ENCODE measurements at places on chromosomes 7 and 10.

DNA sequence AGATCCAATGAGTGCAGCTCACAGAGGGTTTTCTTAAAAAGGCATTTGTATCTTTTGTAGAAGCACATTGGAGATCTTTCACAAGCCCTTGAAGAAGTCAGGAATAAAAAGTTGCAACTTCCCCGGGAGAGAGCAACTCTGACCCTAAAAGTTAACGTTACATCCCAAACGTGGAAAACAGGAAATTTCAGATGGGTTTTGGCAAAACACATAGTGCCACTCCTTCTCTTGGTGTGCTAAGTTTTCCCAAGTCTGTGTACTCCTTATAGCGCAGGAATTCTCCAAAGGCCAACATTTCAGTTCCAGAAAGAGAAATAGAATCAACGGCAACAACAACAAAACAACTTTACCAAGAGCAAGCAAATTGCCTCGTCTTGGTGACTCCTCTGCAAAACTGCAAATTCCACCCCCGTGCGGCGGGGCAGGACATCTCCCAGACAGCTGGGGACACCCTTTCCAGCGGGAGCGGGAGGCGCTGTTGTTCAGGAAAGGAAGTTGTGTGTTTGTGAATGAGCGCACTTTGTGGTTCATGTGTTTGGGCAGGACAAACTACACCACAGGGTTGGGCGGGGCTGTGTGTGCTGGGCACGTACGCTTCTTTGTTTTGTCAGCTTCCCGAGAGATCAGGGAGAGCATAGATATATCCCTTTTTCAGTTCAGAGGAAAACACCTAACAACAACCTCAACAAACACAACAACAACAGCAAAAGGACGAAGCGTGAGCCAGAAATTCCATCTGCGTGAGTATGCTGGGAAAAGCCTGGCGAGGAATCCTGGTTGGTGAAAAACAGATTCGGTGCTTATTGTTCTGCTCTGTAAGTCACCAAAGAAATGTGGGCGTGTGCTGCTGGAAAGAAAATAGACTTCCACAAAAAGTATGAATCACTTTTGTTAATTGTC lies 294.7 kb upstream of the PITRM1 start:
- peaks cover 2% of the 10 kb centered on the region for H3K27me3 ChIP-seq
- peaks cover 12% of the 10 kb centered on the region for H3K4me1 ChIP-seq
- no peak overlapping the region for H3K27ac ChIP-seq
- no peak overlapping the region for H3K4me3 ChIP-seq

- H3K36me3 ChIP-seq = peaks cover 4% of the 10 kb centered on the region
- no peak overlapping the region for H3K4me3 ChIP-seq
Observed at GRCh38 chr7:76072243-76073148, 24.6 kb downstream of the MDH2 start.

- H3K4me1 ChIP-seq = peaks cover 9% of the 10 kb centered on the region
- DNase-seq = no peak
- H3K27me3 ChIP-seq = peaks cover 10% of the 10 kb centered on the region
- H3K27ac ChIP-seq = no peak overlapping the region
Observed at GRCh38 chr7:104855861-104856260, 158.1 kb upstream of the KMT2E start.

DNA sequence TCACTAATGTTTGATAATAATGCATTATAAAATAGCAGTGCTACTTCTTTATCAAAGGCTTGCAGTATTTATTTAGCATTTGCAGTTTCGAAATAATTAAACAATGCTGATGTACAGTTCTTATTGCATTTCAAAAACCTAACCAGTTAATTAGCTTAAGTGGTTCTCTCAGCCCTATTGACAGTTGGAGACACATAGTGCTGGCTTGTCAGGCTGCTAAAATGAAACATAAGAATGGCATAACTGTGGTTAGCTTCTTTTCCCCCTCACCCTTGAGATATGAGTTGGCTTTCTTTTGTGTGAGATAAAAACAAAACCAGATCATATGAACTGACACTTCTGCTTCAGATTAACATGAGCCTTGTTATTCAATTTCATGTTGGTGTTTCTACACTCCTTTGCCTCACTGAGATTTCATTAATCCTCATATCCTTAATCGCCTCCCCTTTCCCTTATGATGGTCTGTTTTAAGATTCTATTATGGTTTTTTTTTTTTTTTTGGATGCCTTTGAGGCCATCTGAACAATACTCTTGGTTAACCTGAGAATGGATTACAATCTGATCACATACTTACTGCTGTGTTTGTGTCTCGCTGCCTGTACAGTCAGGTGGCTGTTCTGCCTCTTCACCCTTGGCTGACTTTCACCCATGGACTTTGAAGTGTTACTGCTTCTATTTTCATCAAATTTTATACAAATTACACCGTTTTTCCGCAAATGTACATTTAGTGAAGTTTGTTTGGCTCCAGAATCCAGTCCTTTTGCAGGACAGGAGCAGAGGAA lies 108.0 kb downstream of the SDK1 start:
- no peak overlapping the region for H3K4me3 ChIP-seq
- DNase-seq = no peak
- H3K4me1 ChIP-seq = no peaks in the 10 kb centered on the region

DNA sequence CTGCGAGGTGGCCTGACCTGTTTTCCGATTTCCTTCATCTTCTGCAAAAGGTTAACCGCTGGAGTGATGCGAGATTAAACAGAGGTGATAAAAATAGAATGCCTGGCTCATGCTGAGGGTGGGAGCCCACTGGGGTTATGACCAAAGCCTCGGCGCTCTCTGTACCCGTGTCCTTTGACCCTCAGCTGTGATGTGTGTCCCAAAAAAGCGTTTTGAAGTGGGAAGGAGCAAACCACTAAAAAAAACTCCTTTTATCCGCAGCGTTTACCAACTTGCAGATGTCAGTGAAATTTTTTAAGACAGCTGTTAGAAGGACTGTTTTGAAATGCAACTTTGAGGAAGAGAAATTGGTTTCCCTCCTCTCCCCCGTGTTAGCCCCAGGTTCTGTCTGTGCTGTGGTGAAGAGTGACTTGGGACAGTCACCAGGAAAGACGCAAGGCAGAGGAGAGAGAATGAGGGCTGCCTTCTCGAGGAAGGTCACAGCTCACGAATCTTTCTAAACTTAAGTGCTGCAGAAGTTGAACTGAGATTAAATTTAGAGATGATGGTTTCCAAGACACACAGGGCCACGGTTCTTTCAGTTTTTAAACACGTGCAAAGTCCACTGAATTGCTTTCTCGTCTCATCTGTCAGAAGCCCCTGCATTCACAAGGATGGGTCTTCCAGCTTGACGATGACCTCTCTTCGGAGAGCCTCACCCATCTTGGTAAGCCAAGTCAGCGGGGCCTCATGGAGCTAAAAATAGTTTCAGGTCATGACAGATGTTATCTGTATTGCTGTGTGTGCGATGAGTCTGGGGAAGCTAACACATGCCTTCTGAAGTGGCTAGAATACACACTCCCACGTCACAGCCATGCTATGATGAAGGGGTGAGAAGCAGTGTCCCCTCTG lies 27.6 kb downstream of the AMZ1 start:
- peaks cover 39% of the 10 kb centered on the region for H3K4me1 ChIP-seq
- no peak for DNase-seq
- peak overlapping the region; percentile 88 for H3K27ac ChIP-seq
- no peaks in the 10 kb centered on the region for H3K27me3 ChIP-seq

DNA sequence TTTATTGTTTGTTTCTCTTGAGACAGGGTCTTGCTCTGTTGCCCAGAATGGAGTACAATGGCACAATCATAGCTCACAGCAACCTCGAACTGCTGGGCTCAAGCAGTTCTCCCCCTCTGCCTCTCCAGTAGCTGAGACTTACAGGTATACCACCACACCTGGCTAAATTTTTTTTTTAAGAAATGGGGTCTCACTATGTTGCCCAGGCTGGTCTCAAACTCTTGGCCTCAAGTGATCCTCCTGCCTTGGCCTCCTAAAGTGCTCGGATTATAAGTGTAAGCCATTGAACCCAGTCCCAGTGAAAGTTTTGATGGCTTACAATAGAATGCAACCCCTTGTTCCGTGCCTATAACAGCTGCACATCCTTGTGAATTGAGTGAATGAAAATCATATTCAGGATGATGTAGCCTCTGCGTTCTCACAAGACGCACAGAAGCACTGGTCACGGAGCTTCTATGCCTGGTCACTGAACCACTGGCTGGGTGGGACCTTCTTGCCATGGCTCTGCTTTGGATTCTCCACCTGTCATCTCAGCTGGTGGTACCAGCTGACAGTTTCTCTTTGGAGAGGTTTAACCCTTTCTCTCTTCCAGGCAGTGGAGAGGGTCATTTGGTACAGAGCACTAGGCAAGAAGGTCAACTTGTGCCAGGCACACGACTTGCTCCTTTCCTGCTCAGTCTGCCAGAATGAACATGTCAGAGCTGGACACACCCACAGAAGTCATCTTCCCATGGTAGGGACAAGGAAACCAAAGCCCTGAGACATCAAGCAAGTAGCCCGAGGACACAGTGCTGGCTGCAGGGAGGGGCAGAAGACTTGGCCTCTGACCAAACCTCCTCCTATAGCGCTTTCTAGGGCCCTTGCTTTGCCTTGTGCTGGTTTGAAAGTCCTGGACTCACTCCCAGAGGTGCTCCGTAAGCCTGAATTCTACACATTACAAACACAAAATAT lies 89.6 kb downstream of the ATXN7L1 start:
- no peak overlapping the region for H3K27ac ChIP-seq
- H3K27me3 ChIP-seq = peaks cover 7% of the 10 kb centered on the region
- DNase-seq = no peak
- no peak overlapping the region for H3K4me3 ChIP-seq

DNA sequence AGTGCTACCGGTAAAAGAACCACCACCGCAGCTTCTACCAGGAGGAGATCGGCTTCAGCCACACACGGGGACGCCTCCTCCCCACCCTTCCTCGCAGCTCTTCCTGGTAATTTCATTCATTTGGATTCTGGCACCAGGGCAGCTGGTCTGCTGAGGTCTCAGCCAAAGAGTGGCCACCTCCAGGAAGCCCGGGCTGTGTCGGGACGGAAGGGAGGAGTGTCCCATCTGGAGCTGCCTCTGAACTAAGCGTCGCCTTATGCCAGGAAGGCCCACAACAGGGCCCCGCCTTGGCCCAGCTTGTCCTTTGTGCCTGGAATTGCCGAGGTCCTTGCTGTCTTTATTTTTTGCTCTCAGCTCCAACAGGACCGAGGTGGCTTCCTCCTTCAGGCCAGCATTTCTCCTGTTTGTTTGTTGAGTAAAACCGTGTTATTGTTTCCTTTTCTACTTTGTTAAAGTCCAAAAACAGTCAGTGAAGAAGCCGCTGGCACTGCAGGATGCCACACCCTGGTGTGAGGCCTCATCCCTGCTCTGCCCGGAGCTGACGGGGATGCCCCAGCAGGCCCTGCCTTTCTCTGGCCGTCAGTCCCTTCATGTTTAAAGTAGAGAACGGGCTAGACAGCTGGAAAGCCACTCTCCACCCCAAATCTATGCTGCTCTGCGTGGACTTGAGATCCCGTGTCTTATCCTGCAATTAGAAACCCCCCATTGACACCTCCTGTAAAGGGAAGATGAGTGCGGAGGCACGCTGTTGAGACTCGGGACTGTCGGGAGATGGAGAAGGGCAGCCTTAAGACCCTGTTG lies 24.5 kb upstream of the TTYH3 start:
- H3K27me3 ChIP-seq = no peaks in the 10 kb centered on the region
- H3K36me3 ChIP-seq = no peaks in the 10 kb centered on the region
- DNase-seq = no peak
- no peak overlapping the region for H3K4me3 ChIP-seq
- no peak overlapping the region for H3K27ac ChIP-seq

GRCh38 chr7:98225913-98226614 lies 14.8 kb downstream of the BHLHA15 start:
- no peak for DNase-seq
- H3K36me3 ChIP-seq = peaks cover 38% of the 10 kb centered on the region
- peaks cover 3% of the 10 kb centered on the region for H3K4me1 ChIP-seq
- no peak overlapping the region for H3K4me3 ChIP-seq
- no peaks in the 10 kb centered on the region for H3K27me3 ChIP-seq
- H3K27ac ChIP-seq = no peak overlapping the region

- H3K4me1 ChIP-seq = no peaks in the 10 kb centered on the region
- H3K4me3 ChIP-seq = no peak overlapping the region
- peaks cover 3% of the 10 kb centered on the region for H3K27me3 ChIP-seq
Observed at GRCh38 chr7:41758321-41758720, 55.4 kb upstream of the INHBA start.

DNA sequence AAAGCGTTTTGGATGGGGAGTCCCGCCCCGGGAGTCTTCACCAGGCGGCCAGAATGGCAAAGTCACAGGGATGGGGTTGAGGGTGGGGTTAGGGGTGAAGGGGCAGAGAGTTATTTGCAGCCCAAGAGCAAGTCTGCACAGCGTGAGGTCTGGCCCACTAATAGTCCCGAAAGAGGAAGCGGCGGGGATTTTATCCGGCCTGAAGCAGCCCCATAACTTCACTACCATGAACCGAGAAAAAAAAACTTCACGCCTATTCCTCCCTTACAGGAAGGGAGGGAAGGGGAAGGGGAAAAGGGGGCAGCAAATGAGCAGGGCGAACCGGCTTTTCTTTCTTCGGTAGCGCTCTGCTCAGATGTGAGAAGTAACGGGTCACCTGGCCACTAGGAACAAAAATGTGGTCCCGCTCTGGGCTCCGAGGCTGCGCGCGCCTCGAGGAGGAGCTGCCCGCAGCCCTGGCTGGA lies 712 bp downstream of the ITPRIP start:
- H3K27ac ChIP-seq = peak overlapping the region; percentile 95
- peaks cover 35% of the 10 kb centered on the region for H3K4me1 ChIP-seq
- peak; percentile 39 for DNase-seq
- peak overlapping the region; percentile 99 for H3K4me3 ChIP-seq

GRCh38 chr10:71049994-71050393 lies 161.6 kb upstream of the PCBD1 start:
- H3K4me3 ChIP-seq = no peak overlapping the region
- peaks cover 2% of the 10 kb centered on the region for H3K36me3 ChIP-seq
- H3K4me1 ChIP-seq = peaks cover 3% of the 10 kb centered on the region
- H3K27me3 ChIP-seq = peaks cover 27% of the 10 kb centered on the region
